ENCODE measurements at places on chromosomes 1 and 21.

- no peak for DNase-seq
Measured at GRCh38 chr1:11943619-11944018, 9.1 kb downstream of the PLOD1 start.

DNA sequence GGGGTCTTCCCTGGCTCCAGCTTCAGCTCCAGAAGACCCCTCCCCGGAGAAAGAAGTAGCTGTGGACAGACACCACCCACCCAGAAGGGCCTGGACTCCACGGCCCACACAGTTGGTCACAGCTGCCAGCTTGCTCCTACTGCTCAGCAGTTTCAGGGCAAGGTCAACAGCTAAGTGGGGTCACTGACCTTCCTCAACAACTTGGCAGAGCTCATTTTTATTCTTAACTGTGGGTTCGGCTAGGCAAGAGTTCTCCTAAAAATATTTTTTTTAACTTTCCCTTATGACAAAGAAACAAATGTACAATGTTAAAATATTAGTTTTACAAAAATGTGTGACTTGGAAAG, 41.9 kb downstream of the CTNNBIP1 start:
- no peak for DNase-seq

- no peak for DNase-seq
Measured at GRCh38 chr1:157077394-157077793, 22.2 kb downstream of the ETV3L start.

DNA sequence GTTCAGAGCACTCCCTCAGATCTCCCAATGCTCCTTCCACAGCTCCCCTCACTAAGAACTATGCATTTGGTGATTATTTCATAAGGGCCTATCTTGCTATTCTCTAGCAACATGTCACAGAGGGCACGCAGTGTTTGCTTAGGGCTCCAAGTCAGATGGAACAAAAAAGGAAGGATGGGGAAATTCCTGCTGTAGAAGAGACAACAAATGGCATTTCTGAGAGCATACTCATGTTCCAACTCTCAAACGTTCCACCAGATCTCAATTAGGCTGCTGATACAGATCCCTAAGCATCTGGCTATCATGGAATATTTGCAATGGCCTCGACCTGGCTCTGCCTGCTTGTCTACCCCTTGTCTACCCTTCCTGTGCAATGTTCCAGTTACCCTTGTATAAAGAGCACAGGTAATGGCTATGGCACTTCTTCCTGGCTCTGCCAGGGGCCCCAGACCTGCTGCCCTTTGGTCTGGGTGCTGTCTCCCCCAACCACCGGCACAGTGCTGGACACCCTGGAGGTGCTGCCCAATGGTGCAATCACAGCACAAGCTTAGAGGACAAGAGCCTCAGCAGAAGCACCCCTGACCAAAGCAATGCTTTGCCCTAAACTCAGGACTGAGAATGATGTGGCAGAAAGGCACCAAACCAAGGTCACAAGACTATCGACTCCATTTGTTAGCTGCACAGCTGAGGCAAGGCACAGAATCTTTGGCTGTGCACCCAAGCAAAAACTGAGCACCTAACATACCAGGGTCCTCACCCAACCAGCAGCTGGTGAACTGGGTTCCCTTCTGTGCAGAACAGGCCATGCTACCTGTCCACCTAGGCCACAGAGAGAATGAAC, 3.6 kb downstream of the PARP1 start:
- DNase-seq, result no peak

DNA sequence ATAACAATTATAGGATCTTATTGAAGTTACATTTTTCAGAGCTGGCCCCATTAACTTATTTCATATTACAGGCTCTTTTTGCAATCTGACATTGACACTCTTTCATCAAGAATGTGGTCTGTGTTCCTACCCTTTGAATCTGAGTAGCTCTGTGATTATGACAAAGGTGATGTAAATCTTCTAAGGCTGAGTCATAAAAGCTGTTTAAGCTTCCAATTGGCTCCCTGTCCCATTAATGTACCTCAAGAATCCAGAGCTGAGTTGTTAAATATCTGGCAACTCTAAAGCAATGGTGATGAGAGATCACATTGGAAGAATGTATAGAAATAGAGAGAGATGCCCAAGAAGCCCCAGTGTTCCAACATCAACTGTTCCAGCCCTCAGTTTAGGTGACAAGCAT, 178.5 kb upstream of the DEPDC1 start:
- DNase-seq, result no peak

- no peak for DNase-seq
Measured at GRCh38 chr1:154288661-154289060, 16.2 kb downstream of the HAX1 start.

DNA sequence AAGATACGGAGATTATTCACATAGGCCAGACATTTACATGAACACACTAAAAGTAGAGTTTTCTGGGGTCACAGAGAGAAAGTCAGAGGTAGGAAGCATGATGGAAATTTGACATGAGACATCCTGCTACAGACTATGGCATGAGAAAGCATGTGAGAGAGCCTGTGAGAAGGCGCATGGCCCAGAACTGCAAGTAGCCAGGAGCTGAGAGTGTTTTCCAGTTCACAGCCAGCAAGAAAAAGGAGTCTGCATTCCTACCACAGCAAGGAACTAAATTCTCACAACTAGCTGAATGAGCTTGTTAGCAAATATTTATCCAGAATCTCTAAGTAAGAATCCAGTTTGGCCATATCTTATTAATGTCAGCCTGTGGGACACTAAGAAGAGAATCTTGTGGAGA, 673.3 kb downstream of the BRINP3 start:
- no peak for DNase-seq

- DNase-seq, result no peak
Measured at GRCh38 chr1:2493691-2494322, 17.7 kb downstream of the PLCH2 start.

- no peak for DNase-seq
Measured at GRCh38 chr1:184101571-184101970, 50.0 kb downstream of the TSEN15 start.

GRCh38 chr1:184890539-184890973, 83.8 kb downstream of the NIBAN1 start:
- no peak for DNase-seq

DNA sequence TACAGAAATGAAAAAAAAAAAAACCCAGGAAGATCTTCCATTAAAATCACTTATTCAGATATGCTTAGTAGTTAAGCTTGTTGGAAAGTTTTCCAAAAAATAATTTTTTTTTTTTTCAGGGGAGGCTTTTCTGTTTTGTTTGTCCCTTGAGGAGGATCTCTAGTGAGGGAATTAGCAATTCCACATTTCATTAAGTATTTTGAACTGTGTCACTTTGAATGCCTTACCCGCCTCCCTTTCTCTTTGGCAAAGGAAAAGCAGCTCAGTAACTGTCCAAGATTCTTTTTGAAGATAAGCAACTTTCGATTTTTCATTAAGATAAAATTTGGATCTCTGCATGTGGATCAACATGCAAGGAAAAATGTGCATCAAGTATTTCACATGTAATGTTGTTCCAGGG, 1.8 kb downstream of the NTNG1 start:
- DNase-seq, result no peak

DNA sequence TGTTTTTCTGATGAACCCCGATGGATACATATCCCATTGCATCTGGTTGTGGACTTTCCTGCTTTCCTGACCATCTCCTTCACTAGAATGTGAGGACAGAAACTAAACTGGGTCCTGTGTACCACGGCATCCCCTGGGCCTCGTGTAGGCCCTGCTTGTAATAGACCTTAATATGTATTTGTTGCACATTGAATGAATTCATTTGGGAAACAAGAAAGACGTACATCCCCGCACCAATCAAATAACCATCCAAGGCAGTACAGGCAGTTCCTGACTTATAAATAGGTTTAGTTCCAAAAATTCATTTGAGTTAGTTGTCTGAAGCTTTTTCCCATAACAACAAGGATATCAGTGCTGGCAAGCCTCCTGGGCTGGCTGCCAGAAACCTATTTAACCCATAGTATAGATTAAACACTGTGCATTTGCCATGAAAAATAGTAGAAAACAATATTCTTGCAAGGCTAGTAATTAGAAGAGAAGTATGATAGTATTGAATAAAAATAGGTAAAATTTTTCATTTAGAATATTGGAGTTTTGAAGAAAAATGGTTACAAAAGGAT, 81.8 kb upstream of the CD34 start:
- DNase-seq, result no peak

GRCh38 chr1:234617986-234618736, 8.2 kb upstream of the IRF2BP2 start:
- no peak for DNase-seq

DNA sequence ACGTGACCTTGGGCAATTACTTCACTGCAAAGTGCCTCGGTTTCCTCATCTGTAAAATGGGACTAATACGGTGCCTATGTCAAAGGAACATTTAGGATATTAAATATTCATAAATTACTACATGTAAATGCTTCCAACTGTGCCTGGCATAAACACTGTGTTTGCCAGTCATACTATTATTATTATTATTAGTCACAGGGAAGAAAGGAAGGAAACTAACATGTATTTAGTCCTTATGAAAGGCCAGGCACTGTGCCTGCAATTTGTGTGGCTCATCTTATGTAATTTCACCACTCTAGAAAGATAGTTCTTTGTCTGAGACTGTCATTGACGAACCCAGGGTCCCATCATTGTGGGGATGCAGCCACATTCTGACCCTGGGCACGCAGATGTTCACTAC, 45.0 kb downstream of the EPHB2 start:
- no peak for DNase-seq

- no peak for DNase-seq
Measured at GRCh38 chr1:116671912-116672311, 4.4 kb upstream of the IGSF3 start.

GRCh38 chr1:30782361-30783255, 25.0 kb upstream of the LAPTM5 start:
- DNase-seq, result no peak

- no peak for DNase-seq
Measured at GRCh38 chr21:39005502-39005787, 177.8 kb downstream of the PSMG1 start.

DNA sequence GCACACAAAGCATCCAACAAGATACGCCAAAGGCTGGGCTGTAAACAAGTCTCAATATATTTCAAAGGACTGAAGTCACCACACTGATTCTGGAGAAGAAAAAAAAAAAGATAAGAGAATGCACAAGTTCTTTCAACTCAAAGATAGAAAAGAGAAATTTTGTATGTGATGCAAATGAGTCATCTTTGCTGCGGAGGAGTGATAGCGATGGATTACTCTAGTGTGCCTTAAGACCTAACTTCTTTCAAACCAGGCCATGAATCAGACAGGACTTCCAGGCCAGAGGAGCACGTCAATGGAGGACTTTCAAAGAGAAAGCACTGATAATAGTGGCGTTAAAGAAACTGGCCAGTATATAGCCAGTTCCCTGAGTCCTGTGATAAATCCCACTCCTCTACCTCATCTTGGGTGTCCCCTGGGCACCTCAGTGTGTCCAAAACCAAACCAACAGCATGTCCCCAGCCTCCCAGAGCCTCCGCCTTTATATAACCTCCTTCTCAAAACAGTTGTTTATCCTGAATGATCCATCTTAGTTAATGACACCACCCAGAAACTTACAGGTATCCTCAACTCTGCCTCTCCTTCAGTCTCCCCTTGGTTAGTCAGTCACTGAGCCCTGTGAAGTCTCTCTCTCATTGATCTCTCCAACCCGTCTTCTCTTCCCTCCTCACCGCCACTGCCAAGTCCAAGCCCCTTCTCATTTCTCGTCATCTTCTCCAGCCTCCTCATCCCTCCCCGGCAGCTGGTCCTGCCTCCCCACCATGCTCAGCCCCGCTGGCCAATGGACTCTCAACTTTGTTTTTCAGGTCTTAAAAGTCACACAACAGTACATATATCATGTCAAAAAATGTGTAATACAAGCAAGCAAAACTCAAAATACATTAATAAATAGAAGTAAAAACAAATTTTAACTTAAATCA, 47.2 kb upstream of the IFFO2 start:
- no peak for DNase-seq

- DNase-seq, result no peak
Measured at GRCh38 chr1:223257856-223258550, 106.0 kb downstream of the SUSD4 start.

DNA sequence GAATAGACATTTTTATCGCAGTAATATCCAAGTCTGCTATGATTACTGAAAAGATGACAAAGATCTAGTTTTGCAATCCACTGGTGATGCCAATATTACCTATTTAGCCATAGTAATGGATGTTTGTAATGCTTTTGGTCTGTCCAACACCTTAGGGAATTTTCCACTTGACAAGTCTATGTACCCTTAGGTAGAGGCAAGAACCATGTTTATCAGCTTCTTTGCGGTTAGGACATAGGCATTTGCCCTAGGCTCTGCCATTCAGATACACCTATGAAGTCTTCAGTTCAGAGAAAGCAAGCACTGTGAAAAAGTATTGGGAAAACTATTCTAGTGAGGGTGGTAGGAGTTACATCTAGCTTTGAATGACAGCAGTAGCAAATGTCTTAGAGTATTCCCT, 40.2 kb upstream of the SLC35D1 start:
- DNase-seq, result no peak

DNA sequence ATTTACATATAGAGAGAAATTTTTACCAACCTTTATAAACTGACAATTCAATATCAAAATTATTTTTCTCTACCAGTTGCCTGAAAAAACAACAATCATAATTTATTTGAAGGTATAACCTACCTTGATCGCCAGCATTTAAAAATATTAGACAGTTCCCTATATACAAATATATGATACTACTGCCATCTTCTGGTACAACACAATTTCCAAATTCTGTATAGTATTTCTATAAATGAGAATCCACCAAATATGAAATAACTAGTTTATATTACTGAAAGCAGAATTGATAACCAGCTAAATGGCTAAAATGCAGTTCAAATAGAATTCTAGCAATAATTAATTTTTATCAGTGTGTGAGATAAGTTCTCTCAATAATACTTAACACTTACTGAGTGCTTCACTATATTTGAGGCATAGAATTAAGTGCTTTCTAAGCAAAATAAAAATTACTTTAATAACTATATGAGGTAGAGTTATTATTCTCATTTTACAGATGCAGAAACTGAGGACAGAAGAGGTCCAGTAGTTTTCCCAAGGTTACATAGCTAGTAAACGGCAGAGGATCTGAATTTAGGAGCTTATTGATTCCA, 75.6 kb downstream of the PIGK start:
- DNase-seq, result no peak

GRCh38 chr1:231694075-231694431, 67.5 kb downstream of the DISC1 start:
- DNase-seq, result no peak

- peak; percentile 40 for DNase-seq
Measured at GRCh38 chr1:39720094-39720999, 18.3 kb upstream of the PPIE start.

GRCh38 chr21:42595283-42596187, 57.9 kb upstream of the PDE9A start:
- DNase-seq, result no peak

GRCh38 chr1:119477710-119478109, 29.3 kb upstream of the HSD3B1 start:
- no peak for DNase-seq

- DNase-seq, result no peak
Measured at GRCh38 chr1:200103966-200104583, 76.6 kb downstream of the NR5A2 start.

DNA sequence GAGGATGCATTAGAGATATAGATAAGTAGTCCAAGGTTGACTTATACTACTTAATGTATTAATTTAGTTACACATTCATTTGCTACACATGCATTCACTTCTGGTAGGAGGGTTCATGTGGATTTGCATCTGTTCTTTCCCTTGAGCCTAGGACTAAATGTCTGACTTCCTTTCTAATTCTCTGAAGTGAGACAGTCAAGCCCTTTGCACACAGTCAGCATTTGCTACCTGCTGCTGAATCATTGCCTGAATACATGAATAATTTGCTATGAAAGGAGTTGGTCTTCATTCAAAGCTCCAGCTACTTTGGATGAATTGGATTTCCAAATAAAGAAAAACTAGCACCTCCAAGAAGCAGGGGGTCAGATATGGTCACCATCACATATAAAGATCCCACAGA, 154.8 kb upstream of the DAB1 start:
- no peak for DNase-seq
